ENCODE measurements at places on chromosomes 2 and 18.

GRCh38 chr2:86396291-86396785 lies 44.8 kb upstream of the KDM3A start:
- peak; percentile 14 for DNase-seq

DNA sequence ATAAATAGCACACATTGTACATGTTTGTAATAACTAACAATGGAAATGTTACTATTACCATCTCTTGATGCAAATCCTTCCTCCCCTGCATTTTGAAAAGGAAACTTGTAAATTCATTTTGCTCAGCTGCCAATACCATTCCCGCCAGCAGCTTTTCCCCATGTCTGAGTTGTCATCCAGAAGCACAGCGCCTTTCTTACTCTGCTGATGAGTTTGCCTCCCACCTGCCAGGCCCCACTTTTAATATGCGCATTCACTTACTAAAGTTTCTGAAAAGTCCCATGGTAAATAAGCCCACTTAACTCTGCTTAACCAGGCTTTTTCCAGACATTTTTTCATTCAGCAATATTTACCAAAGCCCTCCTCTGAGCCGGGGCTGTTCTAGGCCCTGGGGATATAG lies 3.9 kb downstream of the CHST10 start:
- no peak for DNase-seq

DNA sequence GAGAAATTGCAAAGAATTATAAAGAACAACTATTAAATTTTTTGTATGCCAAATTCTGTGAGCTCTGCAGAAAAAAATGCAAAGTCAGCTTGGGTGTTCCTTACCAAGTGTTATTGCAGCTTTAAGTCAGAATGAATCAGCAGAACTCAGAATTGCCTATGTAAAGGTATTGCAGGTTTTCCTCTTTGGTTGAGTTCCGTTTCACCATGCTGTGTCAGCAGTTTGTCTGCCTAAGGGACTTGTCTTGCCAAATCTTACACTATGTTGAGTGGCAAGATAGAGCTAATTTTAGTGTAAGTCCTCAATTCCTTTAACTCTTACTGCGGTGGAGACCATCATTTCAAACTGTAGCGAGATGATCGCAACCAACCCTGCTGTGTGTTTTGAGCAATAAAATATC lies 38.8 kb downstream of the ADAM23 start:
- DNase-seq = no peak

DNA sequence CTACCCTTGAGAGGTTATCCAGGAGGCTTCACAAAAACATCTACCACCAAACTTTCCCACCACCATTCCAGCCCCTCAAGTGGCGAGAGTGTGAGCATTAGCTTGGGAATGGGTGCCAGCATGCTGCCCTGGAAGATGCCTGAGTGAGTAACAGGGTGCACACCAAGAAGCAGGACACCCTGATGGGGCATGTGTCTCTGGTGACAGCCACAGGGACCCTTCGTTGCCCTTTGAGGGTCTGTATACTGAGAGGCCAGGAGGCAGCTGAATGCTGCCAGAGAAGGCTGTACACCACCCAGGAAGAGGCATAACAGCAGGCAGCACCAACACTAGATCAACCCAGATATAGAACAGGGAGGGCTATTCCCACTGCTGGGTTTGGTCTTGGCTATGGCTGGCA lies 233.6 kb upstream of the THSD7B start:
- no peak for DNase-seq

- DNase-seq = no peak
Observed at GRCh38 chr2:54591551-54591950, 131.9 kb upstream of the EML6 start.

DNA sequence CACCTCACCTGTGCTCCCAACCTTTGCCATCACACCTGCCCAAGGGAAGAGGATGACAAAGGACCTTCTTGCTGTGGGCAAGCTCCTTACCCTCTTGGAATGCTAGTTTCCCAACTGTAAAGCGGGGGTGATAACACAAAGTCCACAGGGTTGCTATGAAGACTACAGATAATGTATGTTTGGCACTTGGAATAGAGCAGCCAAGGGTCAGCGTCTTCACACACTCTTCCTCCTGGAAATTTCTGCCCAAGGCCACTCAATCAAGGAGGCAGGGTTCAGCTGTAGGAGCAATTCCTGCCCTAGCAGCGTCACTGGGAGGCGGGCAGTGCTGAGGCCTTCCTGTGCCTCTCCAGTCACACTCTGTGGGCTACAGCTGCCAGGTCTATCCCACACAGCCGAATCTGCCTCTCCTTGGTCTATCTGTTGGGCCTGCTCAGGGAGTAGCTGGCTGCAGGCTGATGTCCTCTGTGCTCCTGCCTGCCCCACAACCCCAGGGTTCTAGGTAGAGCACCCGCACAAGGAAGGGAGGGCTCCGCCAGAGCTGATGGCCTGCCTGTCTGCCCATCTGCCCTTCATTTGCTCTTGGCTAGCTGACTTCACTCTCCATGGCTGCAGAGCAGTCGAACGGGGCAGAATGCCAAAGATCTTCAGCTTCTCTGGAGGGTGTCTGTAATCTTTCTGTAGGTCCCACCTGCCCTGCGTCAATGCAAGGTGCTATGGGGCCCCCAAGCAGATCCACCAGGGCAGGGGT lies 91.9 kb downstream of the MRO start:
- no peak for DNase-seq

- DNase-seq = no peak
Observed at GRCh38 chr2:60706021-60706420, 50.0 kb upstream of the PAPOLG start.

DNA sequence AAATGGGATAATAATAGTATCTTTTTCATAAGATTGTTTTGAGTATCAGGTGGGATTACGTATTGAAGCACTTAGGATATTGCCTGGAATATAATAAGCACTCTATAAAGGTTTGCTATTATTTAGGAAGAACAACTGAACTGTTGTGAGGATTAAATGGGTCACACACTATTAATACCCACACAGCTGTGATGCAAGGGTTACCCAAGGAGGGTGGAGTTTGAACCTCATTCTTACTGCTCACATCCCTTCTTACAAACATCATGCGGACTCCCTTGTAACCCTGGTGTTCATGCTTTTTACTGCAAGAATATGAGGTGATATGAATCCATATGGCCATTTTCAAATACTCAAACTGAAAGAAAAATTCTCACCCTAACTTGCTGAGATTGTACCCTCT lies 113.5 kb downstream of the KCTD1 start:
- DNase-seq = no peak

DNA sequence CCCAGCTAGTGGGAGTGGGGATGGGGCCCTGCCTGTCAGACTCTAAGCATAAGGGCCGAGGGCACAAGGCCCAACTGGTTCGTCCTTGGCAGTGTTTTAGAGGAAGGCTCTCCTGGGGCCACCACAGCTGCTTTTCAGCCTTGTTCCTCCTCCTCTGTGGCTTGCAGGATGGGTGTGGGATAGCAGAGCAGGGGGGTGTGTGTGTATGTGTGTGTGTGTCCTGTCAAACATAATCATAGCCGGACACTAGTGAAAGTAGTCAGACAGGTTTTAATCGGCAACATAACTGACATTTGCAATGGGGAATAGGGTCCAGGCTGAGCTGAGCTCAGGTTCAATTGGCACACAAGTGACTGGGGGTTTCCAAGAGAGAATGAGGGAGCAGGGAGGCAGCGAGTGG lies 114.2 kb downstream of the SEPTIN10 start:
- no peak for DNase-seq

- no peak for DNase-seq
Observed at GRCh38 chr2:159650574-159650973, 34.2 kb upstream of the BAZ2B start.

DNA sequence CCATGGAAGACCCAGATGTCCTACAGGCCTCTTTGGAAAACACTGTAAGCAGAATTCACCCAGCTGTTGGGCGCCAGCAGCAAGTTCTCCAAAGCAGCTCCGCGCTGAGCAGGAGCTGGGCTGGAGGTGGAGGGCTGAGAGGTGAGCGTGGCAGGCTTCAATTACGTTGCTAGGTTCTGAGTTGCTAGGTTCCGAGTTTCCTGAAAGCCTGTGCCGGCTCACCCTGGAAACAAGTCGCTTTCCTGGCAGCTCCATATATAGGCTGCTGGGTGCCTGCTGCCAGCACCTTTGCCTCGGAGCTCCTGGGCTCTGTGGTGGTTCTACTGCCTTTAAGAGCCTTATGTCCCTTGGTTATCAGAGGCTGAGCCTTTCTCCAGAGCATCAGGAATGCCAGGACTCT lies 14.4 kb upstream of the EGR4 start:
- DNase-seq = no peak

- no peak for DNase-seq
Observed at GRCh38 chr2:79994161-79994560, 310.4 kb downstream of the LRRTM1 start.

DNA sequence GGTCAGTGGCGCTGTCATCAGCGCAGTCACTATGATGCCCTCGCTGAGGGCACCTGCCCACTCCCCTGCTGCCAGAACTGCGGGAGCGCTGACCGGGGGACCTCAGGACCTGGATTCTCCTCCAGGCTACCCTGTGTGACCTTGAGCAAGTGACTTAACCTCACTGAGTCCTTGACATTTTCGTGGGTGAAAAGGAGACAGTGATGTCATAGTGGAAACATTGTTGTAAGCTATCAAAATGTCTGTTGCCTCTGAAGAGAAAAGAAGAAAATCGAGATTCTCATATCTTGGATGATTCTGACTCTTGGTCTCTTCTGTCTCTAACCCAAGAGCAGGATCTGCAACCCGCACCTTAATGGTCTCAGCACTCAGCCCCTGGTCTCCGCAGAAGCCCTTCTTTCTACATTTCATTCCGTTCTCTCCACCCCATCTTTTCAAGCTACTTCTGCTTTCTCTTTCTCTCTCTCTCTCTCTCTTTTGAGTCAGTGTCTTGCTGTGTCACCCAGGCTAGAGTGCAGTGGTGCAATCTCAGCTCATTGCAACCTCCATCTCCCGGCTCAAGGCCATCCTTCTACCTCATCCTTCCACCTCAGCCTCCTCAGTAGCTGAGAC lies 978 bp upstream of the TUBA4A start:
- peak; percentile 56 for DNase-seq

DNA sequence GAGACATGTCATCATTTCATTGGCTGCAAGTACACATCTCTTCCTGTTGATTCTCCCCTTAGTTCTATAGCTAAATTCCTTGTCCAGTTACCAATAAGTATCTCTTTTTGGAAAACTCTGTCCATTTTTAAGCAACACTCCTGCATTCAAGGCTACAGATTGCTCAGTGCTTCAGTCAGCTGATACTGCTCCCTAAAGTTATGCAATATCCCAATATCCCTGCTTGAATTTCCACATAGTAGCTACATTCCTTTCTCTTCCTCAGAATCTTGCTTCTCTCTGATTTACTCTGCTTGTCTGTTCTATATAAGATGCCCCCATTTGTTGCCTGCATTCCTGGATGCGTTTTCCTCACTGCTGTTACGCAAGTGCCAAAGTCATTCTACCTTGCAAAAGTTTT lies 109.8 kb downstream of the PARD3B start:
- no peak for DNase-seq

DNA sequence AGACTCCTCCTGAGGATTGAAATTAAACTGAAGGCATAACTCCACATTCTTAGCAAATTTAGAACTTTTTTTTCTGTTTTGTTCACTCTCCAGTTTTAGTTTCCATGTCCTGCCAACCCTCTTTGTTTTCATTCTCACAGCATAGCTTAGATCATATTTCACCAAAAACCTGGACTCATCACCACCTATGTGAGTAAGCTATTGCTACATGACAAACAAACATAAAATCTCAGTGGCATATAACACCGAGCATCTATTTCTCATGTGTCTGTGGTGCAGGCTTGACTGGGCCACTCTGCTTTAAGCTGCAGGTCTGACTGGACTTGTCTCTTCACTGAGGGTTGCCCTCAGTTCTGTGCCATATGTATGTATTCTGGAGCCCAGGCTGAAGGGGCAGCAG lies 385.2 kb downstream of the ARHGAP15 start:
- DNase-seq = no peak

DNA sequence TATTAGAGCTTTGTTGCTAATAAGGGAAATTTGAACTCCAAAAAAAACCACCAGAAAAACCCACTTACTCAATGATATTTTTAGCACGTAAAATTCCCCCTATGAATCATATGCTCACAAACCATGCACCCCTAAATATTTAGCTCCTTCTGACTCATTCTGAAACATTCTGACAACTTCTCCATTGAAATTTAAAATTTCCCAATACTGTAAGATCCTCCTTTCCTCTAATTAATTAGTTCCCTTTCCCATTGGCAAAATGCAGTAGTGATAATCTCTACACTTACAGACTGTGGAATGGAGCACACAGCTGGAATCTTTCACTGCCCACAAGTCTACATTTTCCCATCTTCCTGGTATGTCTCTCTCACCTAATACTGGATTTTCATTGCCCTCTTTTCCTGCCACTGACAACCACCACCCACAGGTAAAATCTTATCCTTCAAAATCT lies 215.8 kb upstream of the ACVR2A start:
- DNase-seq = peak; percentile 6

DNA sequence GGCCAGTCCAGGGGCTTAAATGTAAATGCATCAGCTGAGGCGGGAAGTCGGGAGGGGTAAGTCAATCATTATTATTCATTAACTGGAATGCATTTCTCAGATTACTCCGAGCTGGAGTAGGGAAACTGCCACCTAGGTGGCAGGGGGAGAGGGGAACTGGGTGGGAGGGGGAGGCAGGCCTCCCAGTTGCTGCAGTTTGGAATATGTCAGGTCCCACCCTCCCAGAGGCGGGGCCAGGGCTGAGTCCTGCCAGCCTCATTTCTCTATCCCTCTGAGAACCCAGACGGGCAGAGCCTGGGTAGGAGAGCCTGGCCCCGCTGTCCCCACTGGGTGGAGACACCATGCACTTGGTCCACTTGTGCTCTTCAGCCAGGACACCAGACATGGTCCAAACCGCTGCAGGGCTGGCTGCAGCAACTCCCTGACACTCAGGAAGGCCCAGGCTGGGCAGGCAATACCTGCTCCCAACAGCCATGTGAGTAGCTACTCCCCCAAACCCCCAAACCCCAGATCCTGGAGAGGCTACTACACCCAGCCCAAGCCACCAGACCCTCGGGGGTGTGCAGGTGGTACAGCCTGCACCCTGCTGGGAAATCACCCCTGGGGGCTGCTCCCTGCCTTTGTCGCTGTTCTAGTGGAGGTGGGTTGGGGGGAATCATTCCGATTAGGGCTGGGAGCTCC lies at the start of gene GPBAR1:
Gene GPBAR1, plus strand, starts transcription at position 274 of the 681 bp plus-strand sequence. CDS start 1,710 bp downstream, outside the sequence.
- no peak for DNase-seq

DNA sequence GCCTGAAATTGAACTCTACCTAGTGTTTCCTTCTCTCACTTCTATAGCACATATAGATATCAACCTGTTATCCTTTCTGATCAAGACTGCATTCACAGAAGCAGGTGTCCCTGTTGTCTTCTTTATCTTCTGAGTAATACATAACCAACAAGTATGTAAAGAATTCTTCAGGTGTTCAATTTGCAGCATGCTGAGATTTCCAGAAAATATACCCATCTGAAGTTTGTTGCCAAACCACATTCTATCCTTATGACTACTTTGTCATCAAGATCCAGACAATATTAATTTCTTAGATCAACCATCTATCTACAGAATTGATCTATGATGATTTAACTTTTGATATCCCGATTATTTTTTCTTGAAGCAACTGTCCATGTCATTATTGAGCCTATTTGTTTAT lies 69.5 kb downstream of the TGFA start:
- DNase-seq = no peak

DNA sequence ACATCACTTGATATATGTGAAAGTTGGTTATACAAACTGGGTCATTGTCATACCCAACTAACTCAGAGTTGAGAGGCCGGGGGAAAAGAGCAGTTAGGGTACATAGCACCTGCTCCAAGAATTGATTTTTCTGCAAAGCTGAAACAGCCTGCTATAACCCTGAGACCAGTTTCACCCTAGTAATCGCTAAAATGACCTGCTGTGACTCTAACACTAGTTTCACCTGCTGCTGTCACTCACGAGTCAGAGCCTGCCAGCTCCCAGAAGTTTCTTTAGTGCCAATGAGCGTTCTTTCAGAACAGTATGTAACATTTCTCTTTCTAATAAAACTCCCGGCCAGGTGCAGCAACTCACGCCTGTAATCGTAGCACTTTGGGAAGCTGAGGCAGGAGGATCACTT lies 28.0 kb downstream of the SRSF7 start:
- no peak for DNase-seq
